Activated naive CD4-positive, alpha-beta T cell treated with anti-CD3 and anti-CD28 coated beads for 36 hours (primary cell): ENCODE measurements at places on chromosomes 5 and 9. TPM values are rescaled to one million over a fixed set of nuclear protein-coding genes. Genes with fewer than 3 reads are reported as not detected.
A peak's percentile ranks its signal among the peaks of the same experiment; 100 is the strongest.

- no peaks in the 10 kb centered on the region for H3K4me1 ChIP-seq
- no peak overlapping the region for H3K4me3 ChIP-seq
- H3K36me3 ChIP-seq, result no peaks in the 10 kb centered on the region
- DNase-seq, result no peak
- no peak overlapping the region for H3K27ac ChIP-seq
Measured at GRCh38 chr5:87570366-87570765, 157.6 kb upstream of the CCNH start.

- H3K27me3 ChIP-seq, result peaks cover 2% of the 10 kb centered on the region
- no peaks in the 10 kb centered on the region for H3K4me1 ChIP-seq
- H3K36me3 ChIP-seq, result no peaks in the 10 kb centered on the region
Measured at GRCh38 chr9:14908295-14909180, 1.7 kb downstream of the FREM1 start.

DNA sequence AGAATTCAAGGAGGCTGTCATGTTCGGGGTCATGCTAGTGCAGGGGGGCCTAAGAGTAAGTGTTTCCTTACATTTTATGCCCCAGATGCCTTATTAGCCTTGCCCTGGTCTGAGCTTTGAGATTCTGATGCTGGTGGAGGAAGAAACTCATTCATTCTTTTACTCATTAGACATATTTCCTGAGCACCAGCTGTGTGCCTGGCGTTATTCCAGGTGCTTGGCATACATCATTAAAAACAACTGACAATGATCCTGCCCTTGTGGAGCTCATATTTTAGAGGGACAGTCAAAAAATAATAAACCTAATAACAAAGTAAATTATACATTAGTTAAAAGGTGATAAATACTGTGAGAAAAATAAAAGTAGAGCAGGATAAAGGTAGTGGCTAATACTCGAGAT is 138.9 kb upstream of the SGCD start:
- H3K4me3 ChIP-seq, result no peak overlapping the region
- no peak for DNase-seq
- H3K27me3 ChIP-seq, result no peaks in the 10 kb centered on the region
- no peak overlapping the region for H3K27ac ChIP-seq
- no peaks in the 10 kb centered on the region for H3K4me1 ChIP-seq

GRCh38 chr9:71858102-71858798 is 52.7 kb downstream of the ABHD17B start:
- H3K27ac ChIP-seq, result peak overlapping the region; percentile 47
- peaks cover 16% of the 10 kb centered on the region for H3K36me3 ChIP-seq
- no peaks in the 10 kb centered on the region for H3K27me3 ChIP-seq
- peaks cover 18% of the 10 kb centered on the region for H3K4me1 ChIP-seq

- no peak for DNase-seq
- H3K27me3 ChIP-seq, result peaks cover 1% of the 10 kb centered on the region
- H3K4me1 ChIP-seq, result no peaks in the 10 kb centered on the region
- H3K27ac ChIP-seq, result no peak overlapping the region
- no peaks in the 10 kb centered on the region for H3K36me3 ChIP-seq
Measured at GRCh38 chr5:9513827-9514226, 32.0 kb downstream of the SEMA5A start.

GRCh38 chr5:172455511-172456061 is 1.3 kb upstream of the SH3PXD2B start:
- no peak overlapping the region for H3K27ac ChIP-seq
- peaks cover 15% of the 10 kb centered on the region for H3K4me1 ChIP-seq
- peaks cover 24% of the 10 kb centered on the region for H3K27me3 ChIP-seq
- H3K4me3 ChIP-seq, result no peak overlapping the region

PSD2 gene
- total RNA-seq, result not detected
